PC-9 (cell line): ENCODE measurements at places on chromosomes 11 and 22. TPM values are rescaled to one million over a fixed set of nuclear protein-coding genes. Genes with fewer than 3 reads are reported as not detected.

DNA sequence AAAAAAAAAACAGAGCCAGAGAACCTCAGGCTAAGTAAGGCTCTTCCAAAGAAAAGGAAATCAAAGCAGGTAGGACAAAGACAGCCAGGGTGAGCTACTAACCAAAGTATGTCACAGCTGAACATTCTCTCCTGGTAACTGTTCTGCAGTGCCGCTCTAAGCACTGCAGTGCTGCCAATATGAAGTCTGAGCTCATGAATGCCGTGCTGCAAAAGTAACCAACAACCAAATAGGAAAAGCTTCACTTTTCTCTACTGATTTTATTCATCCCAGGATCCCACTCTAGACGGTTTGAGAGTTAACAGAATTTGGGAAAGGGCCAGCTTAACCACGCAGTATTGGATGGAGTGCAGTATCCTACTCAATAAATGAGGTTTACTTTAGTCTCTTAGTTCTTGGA is 3.5 kb downstream of the SIK3 start:
- H3K4me3 ChIP-seq: no peak overlapping the region
- no peak for DNase-seq
- H3K27me3 ChIP-seq: no peaks in the 10 kb centered on the region

DNA sequence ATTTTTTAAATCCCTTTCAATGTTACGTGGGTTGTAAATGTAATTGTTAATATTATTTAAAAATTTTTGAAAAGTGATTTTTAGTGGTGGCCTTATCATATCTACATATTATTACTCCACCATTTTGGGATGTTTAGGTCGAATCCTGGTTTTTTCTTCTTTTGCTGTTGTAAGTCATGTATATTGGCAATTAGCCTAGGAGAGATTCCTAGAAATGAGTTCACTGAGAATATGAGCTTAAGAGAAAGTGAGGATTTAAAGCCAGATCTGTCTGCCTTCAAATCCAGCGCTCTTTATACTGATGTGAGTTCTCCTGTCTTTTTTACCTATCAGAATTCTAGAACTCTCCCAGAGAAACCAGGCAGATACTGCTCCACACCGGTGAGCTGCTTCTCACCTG is 56.1 kb downstream of the PTPRJ start:
- peaks cover 9% of the 10 kb centered on the region for H3K36me3 ChIP-seq
- H3K27ac ChIP-seq: 0 out of 2 replicates have a peak overlapping the region, but pooled peaks have one; percentile 1
- no peak for DNase-seq
- peaks cover 18% of the 10 kb centered on the region for H3K4me1 ChIP-seq

GRCh38 chr11:116792869-116793771 is 1.4 kb upstream of the APOA5 start:
- no peak overlapping the region for H3K4me3 ChIP-seq
- no peak for DNase-seq
- no peaks in the 10 kb centered on the region for H3K36me3 ChIP-seq
- no peak overlapping the region for H3K27ac ChIP-seq
- H3K4me1 ChIP-seq: peaks cover 13% of the 10 kb centered on the region

- 0 out of 2 replicates have a peak, but pooled peaks cover 4% of the 10 kb centered on the region for H3K27me3 ChIP-seq
- H3K36me3 ChIP-seq: no peaks in the 10 kb centered on the region
- H3K4me3 ChIP-seq: no peak overlapping the region
- H3K27ac ChIP-seq: no peak overlapping the region
These were observed 48.7 kb downstream of the LRRC32 start for GRCh38 chr11:76621868-76622267.

GRCh38 chr11:68691402-68691784 is 7.0 kb downstream of the GAL start:
- DNase-seq: no peak
- H3K4me3 ChIP-seq: no peak overlapping the region
- H3K4me1 ChIP-seq: no peaks in the 10 kb centered on the region
- peaks cover 20% of the 10 kb centered on the region for H3K27me3 ChIP-seq
- H3K27ac ChIP-seq: no peak overlapping the region

GRCh38 chr11:12474871-12475270 is 97.5 kb downstream of the PARVA start:
- no peaks in the 10 kb centered on the region for H3K27me3 ChIP-seq
- no peak overlapping the region for H3K4me3 ChIP-seq
- H3K4me1 ChIP-seq: no peaks in the 10 kb centered on the region
- no peaks in the 10 kb centered on the region for H3K36me3 ChIP-seq
- no peak for DNase-seq
- H3K27ac ChIP-seq: no peak overlapping the region

NLRP14 gene
- not detected in 2 replicates for total RNA-seq

BTBD10 gene
- 16.5 and 22.0 TPM in 2 replicates for total RNA-seq

DNA sequence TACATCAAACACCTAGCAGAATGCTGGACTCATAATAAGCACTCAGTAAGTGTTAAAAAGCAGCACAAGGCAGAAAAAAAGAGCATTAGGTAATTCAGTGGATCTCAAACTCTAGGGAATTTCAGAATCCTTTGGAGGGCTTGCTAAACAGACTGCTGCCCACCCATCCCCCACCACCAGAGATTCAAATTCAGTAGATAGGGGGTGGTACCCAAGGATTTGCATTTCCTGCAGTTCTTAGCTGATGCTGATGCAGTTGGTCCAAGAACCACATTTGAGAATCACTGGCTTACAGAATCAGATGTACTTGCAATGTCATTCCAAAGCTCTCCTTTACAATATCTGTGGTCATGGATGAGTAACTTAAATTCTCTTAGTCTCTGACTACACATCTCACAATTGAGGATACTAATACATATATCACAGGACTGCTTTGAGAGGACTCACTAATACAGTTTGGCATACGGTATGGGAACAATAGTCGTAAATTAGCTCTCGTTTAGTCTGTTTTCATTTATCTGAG is 664.5 kb downstream of the KCNA4 start:
- H3K4me3 ChIP-seq: no peak overlapping the region
- 0 out of 2 replicates have a peak, but pooled peaks cover 4% of the 10 kb centered on the region for H3K27me3 ChIP-seq
- no peak for DNase-seq
- H3K27ac ChIP-seq: no peak overlapping the region
- no peaks in the 10 kb centered on the region for H3K36me3 ChIP-seq
- no peaks in the 10 kb centered on the region for H3K4me1 ChIP-seq

DNA sequence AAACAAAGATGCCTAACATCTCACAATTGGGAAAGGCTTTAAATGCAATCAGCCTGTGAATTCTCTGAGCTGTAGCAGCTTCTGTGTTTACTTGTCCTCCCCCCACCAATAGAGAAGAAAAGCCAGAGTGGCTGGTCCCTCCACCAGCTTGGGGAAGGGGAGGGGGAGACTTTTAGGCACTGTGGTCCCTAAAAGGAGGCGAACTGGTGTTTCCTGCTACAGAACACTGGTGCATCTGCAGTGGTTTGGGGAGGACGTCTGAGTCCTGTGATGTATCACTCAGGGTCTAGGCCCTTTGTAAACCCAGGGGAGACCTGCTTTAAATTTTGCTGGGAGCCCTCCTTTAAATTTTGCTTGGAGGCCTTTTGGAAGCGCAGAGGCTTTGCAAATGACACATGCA is 16.9 kb downstream of the TNRC6B start:
- no peak for DNase-seq
- no peak overlapping the region for H3K27ac ChIP-seq
- peaks cover 7% of the 10 kb centered on the region for H3K36me3 ChIP-seq
- H3K27me3 ChIP-seq: no peaks in the 10 kb centered on the region
- H3K4me1 ChIP-seq: peaks cover 17% of the 10 kb centered on the region

DNA sequence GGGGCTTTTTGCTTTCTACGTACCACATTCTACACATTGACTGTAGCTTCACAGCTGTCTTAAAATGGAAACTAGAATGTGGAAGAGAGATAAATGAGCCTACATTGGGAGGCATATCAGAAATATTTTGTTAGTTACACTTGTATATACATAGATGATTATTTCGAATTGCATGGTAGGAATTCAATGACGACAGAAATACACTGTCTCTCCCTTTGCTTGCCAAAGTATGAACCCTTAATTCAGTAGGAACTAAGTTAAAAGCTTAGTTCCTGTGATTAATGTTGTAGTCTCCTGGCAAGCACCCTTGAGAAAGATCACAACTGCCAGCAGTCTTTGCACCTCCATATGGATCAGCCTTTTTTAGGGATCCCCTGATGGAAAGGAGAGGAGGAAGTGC is 10.1 kb downstream of the C11orf87 start:
- no peak overlapping the region for H3K27ac ChIP-seq
- H3K4me1 ChIP-seq: no peaks in the 10 kb centered on the region
- DNase-seq: no peak
- H3K27me3 ChIP-seq: no peaks in the 10 kb centered on the region
- H3K36me3 ChIP-seq: no peaks in the 10 kb centered on the region

- no peaks in the 10 kb centered on the region for H3K27me3 ChIP-seq
- H3K36me3 ChIP-seq: 0 out of 2 replicates have a peak, but pooled peaks cover 4% of the 10 kb centered on the region
- no peaks in the 10 kb centered on the region for H3K4me1 ChIP-seq
- H3K4me3 ChIP-seq: no peak overlapping the region
These were observed 22.0 kb downstream of the ATG13 start for GRCh38 chr11:46639197-46639839.

DNA sequence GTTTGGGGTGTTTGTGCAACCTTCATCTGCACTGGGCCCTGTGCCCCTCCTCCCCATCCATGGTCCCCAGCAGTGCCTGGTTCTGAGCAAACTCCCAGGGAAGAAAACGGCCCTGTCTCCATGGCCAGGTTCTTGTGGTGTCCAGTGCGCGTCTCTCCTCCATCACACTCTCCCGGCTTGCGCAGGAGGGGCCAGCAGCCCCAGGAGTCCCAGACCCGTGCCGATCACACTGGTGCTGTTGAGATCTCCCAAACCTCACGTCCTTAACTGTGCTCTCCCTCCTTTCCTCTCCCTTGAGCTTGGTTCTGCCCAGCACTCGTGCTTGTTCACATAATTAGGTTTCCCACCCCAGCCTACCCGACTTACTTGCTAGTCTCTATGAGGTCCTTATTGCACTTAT is 10.9 kb upstream of the GRK2 start:
- peaks cover 20% of the 10 kb centered on the region for H3K4me1 ChIP-seq
- H3K27me3 ChIP-seq: no peaks in the 10 kb centered on the region
- DNase-seq: no peak
- no peak overlapping the region for H3K27ac ChIP-seq

DPP3 gene
- total RNA-seq: 76.2 and 80.0 TPM in 2 replicates

DNA sequence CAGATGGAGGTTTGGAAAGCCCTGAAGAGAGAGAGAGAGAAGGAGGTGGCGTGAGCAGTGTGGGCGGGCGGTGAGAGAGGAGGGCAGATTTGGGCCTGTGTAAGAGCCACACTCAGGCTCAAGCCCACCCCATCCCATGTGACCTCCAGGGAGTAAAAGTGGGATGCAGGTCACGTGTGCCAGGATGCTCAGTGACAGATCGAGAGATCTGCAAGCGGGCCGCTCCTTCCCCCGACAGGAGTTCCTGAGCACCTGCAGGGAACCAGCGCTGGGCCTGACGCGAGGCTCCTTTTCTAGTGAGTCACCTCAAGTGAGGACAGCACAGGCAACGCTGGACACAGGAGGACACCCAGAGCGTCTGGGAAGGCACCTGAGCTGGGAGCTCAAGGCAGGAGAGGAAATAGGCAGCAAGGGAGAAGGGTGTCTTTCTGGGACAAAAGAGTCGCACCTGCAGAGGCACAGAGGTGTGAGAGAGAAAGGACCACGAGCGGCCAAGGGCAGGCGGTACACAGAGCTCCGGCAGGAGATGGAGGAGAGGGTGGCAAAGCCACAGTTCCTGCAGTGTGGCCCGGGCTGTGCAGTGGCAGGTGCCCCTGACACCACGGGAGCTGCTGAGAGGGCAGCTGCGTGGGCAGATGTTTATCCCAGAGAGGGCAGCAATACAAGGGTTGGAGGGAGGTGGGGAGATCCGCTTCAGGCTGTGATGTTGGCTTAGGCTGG is 1294.8 kb downstream of the TBC1D22A start:
- no peaks in the 10 kb centered on the region for H3K4me1 ChIP-seq
- no peak for DNase-seq
- no peaks in the 10 kb centered on the region for H3K36me3 ChIP-seq
- no peak overlapping the region for H3K27ac ChIP-seq

KCNJ1 gene
- total RNA-seq: not detected in 2 replicates

DNA sequence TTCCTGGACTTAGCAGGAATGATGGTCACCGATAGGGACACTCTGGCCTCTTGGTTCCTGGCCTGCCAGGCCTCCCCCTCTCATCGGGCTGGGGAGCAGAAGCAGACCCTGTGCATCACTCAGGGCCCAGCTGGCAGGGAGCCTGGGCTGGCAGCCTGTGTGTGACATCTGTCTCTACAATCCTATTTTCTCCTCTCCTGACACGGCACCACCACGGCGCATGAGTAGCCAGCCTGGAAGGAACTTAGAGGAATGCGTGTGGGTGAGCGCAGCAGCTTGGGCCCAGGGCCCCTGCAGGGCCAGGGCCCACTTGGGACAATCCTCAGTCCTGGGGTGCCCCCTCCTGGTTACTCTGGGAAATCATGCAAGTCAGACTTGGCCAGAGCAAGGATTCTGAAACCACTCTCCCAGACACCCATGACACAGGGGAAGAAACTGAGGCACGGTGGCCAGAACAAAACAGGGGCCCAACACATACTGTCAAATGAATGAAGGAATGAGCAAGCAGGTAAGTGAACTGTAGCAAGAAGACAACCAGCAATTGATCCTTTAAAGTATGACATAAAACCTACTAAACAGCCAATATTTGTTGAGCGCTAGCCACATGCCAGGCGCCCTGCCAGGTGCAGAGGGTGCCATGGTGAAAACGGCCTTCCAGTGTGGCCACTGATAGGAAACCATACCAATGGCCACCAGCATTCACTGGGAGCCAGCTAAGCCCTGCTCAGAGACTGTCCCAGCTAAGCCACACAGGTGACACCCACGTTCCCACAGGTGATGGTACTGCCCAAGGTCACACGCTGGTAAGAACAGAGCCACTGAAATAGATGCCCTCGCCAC is 13.3 kb downstream of the RSPH14 start:
- H3K27me3 ChIP-seq: peaks cover 26% of the 10 kb centered on the region
- H3K27ac ChIP-seq: no peak overlapping the region
- H3K4me3 ChIP-seq: no peak overlapping the region
- no peak for DNase-seq
- no peaks in the 10 kb centered on the region for H3K4me1 ChIP-seq

DNA sequence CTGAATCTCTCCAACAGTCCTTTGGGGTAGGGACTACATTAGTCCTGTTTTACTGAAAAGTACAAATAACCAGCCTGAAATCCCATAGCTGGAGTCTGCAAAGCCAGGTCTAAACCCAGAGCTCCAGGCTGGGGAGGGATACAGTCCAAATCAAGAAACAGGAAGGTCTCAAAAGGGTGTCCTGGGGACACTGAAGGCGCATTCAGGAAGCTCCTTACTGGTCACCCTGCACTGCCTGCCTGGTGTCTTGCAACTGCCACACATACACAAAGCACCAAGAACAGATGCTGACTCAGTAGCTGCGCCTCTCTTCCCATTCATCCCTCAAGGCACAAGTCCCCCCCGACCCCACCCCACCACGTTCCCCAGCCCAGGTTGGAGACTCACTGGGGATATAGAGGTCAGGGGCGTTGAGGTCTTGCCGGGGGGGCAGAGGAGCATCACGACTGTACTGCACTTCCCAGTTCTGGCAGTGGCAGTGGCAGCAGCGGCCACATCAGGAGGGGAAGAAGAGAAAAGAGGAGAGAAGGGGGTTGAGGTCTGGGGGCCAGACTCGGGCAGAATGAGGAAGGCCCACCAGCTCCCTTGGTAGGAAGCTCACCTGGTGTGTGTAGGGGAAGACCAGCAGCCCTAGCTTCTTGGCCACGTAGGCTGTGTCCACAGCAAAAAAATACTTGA is 1.6 kb downstream of the YIF1A start:
- no peaks in the 10 kb centered on the region for H3K27me3 ChIP-seq
- peak overlapping the region; percentile 96; the same call in 1 of the 2 replicates for H3K4me3 ChIP-seq
- no peak for DNase-seq
- peaks cover 19% of the 10 kb centered on the region for H3K4me1 ChIP-seq

NELL1 gene
- total RNA-seq: not detected in 2 replicates

RPLP2 gene
- total RNA-seq: 1,270 and 1,465 TPM in 2 replicates

GRCh38 chr22:37467391-37467955 is 18.7 kb downstream of the MFNG start:
- H3K4me1 ChIP-seq: no peaks in the 10 kb centered on the region
- no peaks in the 10 kb centered on the region for H3K27me3 ChIP-seq
- DNase-seq: no peak
- H3K27ac ChIP-seq: no peak overlapping the region
